ENCODE measurements at places on chromosomes 5 and 9.

GRCh38 chr9:137797206-137798120 lies 80.1 kb upstream of the CACNA1B start:
- no peak for DNase-seq

DNA sequence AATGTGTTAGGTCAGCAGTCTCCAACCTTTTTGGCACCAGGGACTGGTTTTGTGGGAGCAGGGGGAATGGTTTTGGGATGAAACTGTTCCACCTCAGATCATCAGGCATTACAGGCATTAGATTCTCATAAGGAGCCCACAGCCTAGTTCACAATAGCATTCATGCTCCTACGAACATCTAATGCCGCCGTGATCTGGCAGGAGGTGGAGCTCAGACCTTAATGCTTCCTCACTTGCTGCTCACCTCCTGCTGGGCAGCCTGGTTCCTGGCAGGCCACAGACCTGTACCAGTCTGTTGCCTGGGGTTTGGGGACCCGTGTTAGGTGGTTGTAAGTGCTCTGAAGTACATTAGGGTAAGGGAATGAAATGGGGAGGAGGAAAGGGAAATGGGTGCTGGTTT lies 9.7 kb upstream of the CTNNA1 start:
- no peak for DNase-seq

- DNase-seq, result no peak
These were observed 15.4 kb upstream of the VPS13A start for GRCh38 chr9:77161966-77162365.

- DNase-seq, result no peak
These were observed 52.5 kb upstream of the IL7R start for GRCh38 chr5:35804201-35804653.

GRCh38 chr5:33806738-33807442 lies 84.9 kb downstream of the ADAMTS12 start:
- no peak for DNase-seq

DNA sequence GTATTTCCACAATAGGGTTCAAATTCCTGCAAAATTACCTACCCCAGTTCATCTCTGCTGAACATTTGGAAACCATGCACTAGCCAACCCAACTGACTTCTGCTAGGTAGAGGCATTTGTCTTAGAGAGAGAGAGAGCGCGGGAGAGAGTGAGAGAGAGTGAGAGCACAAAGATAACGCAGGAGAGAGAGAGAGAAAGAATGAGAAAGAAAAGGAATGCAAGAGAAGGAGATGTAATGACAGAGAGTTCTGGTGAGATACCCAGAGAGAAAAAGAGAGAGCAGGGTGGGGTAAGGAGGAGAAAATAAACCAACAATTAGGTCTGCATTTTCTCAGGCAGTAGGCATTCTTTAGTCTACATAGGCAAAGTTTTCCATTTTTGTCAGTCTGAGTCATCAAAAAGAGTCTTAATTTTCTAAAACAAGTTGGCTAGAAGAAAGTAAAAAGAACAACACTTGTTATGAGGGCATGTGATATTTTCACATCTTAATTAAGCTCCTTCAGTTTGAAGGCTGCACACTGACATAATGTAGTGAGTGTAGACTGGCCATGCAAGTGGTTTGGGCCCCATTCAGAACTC lies 98.2 kb downstream of the MAP1B start:
- DNase-seq, result no peak

- DNase-seq, result no peak
These were observed 3.7 kb downstream of the IPPK start for GRCh38 chr9:92666236-92666635.

GRCh38 chr5:13831351-13831750 lies 113.1 kb downstream of the DNAH5 start:
- DNase-seq, result no peak

DNA sequence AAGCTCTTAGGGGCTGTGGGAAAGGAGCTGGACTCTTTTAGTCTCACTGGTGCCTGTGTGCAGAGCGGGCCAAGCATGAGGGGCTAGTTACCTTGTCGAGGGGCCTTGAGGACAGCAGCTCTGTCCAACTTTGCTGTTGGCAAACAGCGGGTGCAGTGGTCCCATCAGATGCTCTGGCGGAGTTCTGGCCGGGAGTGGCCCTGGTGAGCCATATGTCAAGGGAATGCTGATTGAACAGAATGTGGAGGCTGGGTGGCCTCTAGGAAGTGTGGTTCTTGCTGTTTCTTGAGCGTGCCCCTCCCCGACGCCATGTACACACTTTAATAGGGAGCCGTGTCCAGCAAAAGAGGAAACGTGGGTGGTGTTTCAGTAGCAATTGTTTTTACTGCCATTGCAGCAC lies 3.6 kb upstream of the ADAMTS2 start:
- DNase-seq, result no peak

DNA sequence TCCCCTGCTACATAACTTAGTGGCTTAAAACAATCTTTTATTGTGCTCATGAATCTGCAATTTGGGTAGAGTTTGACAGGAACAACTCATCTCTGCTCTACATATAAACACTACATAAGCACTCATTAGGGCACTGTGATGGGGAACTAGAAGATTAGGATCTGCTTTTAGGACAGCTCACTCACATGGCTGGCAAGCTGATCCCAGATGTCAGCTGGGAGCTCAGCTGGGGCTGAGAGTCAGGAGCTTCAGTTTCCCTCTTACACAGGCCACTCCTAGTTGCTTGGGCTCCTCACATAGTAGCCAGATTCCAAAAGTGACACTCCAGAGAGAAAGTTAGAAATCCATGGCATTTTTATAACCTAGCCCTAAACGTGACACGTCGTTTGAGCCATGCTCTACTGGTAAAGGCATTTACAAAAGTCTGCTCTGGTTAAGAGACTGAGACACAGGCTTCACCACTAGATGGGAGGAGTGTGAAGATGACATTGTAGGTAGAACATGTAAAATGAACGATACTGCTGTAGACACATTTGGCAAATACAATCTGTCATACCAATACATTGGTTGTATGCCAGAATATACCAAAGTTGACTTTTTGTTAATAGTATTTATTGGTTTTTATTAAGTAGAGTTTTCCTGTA lies 23.6 kb downstream of the SCAI start:
- DNase-seq, result no peak

GRCh38 chr5:100902440-100903038 lies 543 bp downstream of the ST8SIA4 start:
- peak; percentile 45 for DNase-seq

DNA sequence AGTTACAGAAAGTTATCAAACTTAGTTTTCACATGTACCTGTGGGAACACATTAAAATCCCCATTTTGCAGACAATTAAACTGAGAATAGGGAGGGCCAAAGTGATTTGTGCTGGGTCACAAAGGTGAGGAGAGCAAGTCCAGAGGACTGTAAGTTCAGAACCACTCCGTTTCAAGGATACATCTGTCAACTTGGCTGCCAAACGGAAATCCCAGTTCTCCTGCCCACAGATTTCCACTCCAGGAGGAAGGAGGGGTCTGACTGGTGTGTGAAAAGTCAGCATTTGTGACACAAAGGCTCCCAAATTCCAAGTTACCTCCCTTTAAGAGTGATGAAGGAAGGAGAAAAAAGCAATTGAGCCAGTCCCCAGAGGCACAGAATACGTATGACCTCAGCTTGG lies 42.3 kb downstream of the PRELID2 start:
- no peak for DNase-seq

DNA sequence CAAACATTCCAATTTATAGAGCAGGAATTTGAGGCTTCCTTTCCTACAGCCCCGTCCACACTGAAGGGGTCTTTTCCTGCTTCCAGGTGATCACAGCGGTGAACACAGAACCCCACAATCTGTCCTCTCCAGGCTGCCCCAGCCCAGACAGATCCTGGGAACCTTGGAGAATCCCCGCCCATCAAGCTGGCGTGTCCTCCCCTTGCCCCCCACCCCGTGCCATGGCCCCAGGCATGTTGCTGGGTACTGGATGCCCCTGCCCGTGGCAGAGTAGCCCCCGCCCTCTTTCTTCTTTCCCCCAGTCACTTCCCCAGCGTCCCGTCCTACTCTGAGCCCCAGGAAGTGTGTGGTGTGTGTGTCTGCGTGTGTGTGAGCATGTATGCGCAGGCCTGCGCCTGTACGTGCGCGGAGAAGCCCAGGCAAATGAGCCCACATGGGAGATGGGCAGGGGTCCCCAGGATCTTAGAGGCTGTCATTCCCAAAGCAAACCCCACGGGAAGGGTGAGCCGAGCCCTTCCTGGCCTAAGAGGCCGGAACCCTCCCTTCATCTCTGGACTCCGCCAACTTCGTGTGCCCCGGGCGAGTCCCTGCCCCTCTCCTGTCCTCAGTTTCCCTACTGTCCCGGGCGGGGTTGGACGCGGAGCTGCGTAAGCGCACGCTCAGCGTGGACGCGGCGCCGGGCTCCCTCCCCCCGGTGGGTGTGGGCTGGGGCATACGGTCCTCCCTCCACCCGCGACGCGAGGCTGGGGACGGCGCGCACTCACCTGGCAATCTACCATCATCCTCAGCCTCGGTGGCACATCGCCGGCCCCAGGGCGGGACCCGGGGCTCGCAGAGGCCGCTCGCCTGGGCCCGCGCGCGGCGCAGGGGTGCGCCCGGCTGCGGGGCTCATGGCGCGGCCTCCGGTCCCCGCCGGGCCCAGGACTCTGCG lies 15.2 kb downstream of the GBGT1 start:
- peak; percentile 40 for DNase-seq

DNA sequence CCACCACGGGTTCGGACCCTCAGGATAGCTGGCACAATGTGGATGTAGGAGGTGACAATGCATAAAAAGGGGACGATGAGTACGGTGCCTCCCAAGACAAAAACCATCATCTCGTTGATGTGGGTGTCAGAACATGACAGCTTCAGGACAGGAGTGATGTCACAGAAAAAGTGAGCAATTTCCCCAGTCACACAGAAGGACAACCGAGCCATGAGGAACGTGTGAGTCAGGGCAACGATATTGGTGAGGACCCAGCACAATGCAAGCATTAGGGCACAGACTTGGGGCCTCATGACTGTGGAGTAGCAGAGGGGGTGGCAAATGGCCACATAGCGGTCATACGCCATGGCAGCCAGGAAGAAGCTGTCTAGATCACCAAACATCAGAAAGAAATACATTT lies 491 bp downstream of the OR1N1 start:
- no peak for DNase-seq

DNA sequence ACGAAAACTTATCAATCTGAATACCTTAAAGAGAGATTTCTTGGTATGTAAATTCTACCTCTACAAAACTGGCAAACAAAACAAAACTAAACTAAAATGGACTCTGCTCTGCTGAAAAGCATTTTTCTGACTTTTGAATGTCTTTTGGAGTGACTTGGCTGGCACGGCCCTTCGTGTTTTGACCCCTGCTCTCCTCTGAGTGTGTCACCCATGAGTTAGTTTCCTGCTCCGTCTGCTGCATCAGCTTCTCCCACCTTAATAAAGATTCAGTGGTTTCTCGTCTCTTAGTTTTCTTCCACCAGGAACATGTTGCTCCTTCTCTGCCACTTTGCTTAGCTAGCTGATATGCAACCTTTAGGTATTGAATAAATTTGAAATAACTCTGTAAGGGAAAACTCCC lies 1084.0 kb upstream of the CDH18 start:
- no peak for DNase-seq

DNA sequence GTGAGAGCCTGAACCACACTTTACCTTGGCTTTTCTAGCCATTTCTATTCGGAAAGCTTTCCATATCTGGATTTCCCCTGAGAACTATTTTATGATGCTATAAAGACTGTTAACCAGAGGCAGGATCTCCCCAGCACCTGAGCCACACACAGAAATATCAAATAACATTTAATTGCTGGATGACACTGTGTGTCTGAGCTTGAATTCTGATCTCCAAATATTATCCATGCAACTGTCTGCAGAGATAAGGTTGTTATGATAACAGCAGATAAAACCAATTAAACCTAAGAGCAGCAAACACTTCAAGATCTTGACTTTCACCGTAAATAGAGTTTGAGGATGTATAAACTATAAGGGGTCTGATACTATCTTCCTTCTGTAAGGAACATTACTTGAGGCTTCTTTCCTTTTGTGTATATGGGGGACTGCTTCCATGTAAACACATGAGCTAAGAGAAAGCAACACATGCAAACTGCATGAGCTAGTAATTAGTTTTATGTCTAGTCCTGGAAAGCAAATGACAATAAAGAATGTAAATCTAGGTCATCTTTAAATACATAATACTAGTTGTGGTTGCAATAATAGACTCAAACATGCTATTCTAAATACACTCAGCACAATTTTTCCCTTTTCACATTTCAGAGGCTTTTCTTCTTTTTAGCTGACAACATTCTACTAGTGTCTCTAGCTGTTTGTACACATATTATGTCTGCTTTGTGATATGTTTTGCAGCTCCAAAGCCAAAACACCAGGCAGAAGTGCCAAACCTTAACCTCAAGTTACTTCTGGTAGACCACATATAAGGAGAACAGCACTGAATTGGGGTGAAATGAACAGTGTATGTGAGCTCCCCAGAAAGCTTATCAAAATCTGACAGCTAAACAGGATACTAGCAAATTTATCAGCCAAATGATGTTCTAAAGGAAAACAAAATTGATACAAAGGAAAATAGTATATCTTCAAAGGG lies 136.5 kb downstream of the EFNA5 start:
- DNase-seq, result no peak

DNA sequence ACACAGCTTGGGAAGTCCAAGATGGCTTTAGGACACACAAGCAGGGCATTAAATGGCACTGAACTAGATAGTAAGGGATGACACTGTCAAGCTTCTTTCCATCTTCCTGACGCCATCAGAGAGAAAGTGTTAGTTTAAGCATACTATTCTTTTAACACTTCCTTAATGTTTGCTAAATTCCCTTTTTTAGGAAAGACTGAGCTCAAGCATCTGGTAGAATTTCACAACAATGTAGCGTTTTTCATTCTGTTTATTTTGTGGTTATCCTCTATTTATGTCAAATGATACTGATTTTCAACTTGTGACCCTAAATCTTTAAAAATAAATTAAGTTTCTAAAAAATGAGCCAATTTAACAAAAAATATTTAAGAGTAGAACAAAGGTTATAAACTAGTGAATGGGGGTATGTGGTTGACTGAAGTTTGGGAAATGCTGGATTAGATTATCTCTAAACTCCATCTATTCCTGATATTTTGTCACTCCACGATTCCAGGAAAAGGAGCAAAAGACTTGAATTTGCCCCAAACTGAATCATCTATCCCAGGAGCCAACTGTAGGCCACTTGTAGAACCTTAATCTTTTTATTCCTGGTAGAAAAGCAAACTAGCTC lies 147.4 kb upstream of the KLF9 start:
- no peak for DNase-seq

DNA sequence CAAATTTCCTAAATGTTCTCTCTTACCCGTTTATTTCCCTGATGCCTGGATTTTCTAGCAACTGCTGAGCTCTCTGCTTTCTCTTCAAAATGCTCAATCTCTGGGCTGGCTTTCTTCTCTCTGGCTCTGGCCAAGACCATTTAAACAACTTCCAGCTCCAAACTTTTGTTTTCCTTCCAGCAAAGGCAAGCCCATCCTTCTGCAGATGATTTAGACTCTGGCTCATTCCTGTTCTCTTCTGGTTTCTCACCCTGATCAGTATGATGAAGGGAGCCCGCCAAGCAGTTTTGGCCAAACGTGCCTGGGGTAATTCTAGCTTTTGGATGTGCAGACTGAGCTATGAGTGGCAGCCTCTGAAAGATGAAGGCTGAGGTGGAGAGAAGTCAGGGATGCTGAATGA lies 78.1 kb downstream of the HSPA4 start:
- no peak for DNase-seq

Data from MM.1S (cell line).